Amniotic stem cell (primary cell): ENCODE measurements at places on chromosomes 7 and 10.

- no peak for DNase-seq
Observed at GRCh38 chr7:107694386-107694785, 33.8 kb downstream of the SLC26A4 start.

GRCh38 chr7:30557245-30557644 lies 37.4 kb upstream of the GARS1 start:
- DNase-seq = no peak

GRCh38 chr7:47313564-47313963 lies 268.3 kb downstream of the TNS3 start:
- DNase-seq = no peak

DNA sequence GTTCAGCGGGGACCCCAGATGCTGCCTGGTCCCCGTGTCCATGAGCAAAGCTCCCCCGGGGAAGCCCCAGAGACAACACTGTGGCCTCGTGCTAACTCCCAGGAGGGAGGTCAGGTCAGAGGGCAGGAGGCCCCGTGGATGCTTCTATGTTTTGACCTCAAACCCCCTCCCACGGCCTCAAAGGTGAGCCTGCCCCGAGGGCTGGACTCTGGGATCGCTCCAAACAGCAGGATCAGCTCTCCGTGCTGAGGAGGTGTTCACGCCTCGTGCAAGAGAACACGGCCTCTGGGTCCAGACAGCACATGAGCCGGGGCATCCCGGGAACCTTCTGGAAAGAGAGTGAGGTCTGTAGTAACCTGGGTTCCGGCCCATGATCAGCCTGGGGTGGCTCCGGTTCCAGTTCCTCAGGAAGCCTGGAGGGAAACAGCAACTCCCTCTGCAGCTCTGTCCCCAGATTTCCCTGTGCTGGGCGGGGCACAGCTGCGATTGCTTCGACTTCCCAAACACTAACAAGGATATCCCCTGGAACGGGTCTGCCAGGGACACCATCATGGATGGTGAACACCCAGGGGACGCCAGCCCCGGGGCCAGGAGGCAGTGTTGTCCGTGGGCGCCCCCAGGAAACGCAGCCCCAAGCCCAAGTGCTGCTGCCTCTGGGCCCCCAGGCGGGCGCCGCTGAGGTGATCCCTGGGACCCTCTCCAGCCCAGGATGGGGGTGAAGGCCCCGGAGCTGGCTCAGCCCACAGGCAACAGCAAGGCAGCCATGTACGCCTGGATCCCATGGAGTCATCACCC lies 18.0 kb upstream of the INPP5A start:
- no peak for DNase-seq

- DNase-seq = no peak
Observed at GRCh38 chr10:65365878-65366277, 1560.0 kb upstream of the LRRTM3 start.

- no peak for DNase-seq
Observed at GRCh38 chr7:35261041-35261440, 7.1 kb upstream of the TBX20 start.

DNA sequence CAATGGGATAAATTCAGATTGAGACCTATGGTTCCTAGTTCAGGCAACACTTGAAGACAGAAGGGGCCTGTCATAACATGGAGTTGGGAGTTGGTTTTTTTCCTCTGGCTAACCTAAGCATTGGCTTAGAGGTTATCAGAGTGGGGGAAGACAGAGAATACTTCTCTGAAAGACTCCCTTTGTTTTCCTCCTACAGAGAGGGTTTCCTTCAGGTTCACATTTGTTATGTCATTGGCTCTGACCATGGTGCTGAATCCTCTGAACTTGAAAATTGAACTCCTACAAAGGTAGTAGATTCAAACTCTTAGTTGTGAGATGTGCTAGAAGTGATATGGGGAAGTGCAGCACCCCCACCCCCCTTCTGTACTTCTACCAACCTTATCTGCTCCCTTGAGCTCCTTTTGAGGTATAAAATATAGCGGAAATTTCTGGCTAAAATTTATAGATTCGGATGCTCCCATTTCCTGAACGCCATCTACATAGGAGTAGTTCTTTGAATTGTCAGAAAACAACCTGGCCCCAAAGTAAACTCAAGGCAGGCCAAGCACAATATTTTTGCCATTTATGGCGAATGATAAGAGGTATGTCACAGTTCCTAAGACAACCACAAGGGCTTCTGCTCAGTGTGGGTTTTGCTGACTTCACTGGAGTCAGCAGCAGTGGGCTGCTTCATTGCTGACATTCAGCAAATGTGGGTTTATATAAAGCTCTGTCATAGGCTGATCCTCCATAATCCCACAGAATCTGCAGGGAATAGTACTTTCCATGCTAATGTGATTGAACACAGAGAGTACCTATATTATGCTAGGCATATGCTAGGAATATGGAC lies 131.6 kb upstream of the KLF14 start:
- no peak for DNase-seq

- DNase-seq = no peak
Observed at GRCh38 chr7:78043159-78043558, 244.6 kb downstream of the PHTF2 start.

GRCh38 chr10:93461807-93462178 lies 20.3 kb downstream of the MYOF start:
- no peak for DNase-seq

DNA sequence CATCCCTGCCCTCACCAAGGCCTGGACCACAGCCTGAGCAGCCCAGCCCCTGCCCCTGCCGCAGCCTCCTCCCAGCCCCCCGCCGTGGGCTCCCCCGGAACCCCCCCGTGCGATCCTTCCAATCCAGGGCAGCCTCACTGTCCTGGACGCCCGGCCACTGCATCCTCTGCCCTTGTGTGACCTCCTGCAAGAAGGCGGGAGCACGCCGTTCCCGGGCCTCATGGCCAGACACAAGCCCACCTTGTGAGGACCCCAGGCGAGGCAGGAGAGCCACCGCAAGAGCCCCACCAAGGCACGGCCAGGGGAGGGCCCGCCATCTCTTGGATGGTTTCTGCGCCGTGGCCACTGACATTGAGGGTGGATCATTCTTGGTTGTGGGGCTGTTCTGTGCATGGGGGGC lies 7.8 kb upstream of the LFNG start:
- DNase-seq = no peak

- no peak for DNase-seq
Observed at GRCh38 chr7:124328774-124329173, 295.9 kb upstream of the TMEM229A start.

GRCh38 chr10:63013755-63014154 lies 119.4 kb upstream of the NRBF2 start:
- DNase-seq = no peak

GRCh38 chr7:94296881-94297280 lies 97.8 kb upstream of the COL1A2 start:
- DNase-seq = no peak

- DNase-seq = peak; percentile 56
Observed at GRCh38 chr7:47536661-47537611, 45.0 kb downstream of the TNS3 start.

DNA sequence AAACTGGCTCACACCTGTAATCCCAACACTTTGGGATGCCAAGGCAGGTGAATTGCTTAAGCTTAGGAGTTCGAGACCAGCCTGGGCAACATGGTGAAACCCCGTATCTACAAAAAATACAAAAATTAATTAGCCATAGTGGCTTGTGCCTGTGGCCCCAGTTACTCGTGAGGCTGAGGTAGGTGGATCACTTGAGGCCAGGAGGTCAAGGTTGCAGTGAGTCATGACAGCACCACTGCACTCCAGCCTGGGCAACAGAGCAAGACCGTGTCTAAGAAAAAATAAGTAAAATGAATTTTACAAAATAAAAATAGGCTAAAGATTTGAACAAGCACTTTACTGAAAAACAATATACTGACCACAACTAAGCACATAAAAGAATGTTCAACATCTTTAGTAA lies 9.8 kb upstream of the ORC5 start:
- no peak for DNase-seq

DNA sequence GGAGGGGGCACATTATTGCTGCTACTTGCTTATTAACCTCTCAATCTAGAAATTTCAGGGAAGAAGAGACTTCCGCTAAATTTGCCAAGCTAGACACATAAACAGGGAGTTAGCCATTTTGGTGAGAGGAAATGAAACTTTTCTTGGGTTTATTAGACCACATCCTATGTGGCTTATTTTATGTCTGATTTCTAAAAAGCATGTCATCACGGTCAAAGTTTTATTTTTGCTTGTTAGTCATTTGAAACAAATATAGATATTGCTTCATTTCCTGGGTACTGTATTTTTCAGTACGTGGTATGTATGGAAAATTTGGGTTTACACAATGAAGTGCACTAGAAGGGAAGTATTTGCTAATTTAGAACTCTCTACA lies 144.1 kb downstream of the TCF7L2 start:
- DNase-seq = no peak

- no peak for DNase-seq
Observed at GRCh38 chr10:33073641-33074415, 115.8 kb upstream of the ITGB1 start.

GRCh38 chr10:128144547-128144946 lies 18.3 kb upstream of the MKI67 start:
- no peak for DNase-seq

DNA sequence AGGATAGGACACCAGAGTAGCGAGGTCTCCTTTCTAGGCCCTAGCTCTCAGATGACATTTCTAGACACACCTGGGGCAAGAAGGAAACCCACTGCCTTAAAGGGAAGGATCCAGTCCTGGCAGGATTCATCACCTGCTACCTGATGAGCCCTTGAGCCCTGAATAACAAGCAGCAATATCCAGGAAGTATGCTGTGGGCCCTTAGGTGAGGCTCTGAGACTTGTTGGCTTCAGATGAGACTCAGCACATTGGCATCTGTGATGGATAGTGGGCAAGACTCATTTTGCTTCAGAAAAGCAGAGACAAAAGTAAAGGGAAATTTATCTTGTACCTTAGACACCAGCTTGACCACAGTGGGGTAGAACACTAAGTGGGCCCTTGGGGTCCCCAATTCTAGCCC lies 238.4 kb upstream of the MEOX2 start:
- DNase-seq = no peak

DNA sequence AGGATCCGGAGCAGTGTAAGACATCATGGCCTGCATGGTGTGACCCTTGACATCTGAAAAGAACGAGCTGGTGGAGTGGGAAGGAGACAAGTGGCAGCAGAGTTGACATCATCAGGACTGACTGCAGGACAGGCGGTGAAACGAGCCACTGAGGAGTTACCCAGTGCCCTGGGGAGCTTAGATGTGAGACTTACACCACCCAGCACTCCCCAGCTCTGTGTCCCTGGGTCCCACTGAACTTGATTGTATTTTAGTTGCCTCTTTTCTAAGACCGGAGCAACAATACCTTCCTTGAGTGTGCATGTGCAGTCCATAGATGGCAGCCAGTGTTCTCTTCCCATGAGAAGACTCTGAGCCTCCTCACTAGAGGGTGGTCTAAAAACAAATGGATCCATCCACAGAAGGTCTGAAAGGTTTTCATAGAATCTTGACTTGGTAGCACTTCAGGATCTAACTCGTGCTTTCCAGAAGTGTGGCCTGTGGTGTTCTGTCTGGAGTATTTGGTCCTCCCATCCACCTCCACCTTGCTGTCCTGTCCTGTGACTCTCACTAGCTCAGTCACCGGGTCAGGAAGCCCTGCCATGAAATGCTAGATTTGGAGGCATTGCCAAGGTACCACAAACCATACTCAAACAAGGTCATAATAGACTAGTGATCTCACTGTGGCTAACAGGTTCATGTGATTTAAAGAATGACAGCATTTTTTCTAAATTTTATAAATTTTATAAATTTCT lies 59.0 kb downstream of the IKZF1 start:
- DNase-seq = no peak

- DNase-seq = no peak
Observed at GRCh38 chr7:911791-912480, 35.6 kb downstream of the GET4 start.

DNA sequence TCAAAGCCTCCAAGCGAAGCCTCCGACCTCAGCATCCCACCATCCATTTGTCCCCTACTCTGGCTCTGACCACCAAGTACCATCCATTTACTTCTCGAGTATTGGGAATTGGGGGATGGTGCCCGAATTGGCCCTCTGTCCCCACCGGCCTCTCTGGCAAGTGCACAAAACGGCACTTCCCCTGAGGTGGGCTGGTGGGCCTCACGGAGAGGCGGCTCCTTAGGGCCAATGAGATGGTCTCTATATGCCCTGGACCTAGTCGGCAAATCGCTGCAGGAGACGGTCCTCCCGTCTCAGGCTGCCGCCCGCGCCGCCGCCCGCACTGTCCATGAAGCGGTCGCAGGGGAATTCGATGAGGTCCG lies 2.8 kb downstream of the TRIL start:
- DNase-seq = no peak

- no peak for DNase-seq
Observed at GRCh38 chr10:28320090-28320489, 17.2 kb upstream of the MPP7 start.

DNA sequence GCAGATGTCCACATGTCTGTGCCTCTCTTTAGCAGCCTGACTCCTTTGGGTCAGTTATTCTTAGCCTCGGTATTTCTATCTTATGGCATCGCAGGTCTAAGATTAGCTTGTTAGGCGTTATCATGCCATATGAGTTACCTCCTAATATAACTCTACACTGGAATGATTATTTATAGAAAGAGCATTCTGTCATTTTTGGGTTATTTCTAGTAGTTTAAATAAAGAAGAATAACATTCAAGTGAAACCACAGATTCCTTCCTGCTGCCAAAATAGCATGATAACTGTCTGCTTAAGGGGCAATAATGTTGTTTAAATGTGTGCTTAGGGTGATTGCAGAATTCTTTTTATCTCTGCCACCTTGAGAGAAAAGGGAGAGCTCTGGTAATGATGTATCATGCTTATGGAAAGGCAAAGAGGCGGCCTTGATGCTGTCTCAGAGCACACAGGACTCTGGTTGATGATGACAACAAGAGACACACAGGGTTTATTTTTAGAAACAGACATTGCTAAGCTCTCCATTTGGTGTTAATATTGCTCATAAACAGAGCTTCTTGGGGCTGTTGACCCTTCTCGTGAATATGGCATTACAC lies 10.4 kb downstream of the HDAC9 start:
- DNase-seq = peak; percentile 24

GRCh38 chr7:64867863-64868440 lies 35.1 kb upstream of the ZNF273 start:
- no peak for DNase-seq

GRCh38 chr10:67668448-67668847 lies 27.5 kb downstream of the CTNNA3 start:
- no peak for DNase-seq

DNA sequence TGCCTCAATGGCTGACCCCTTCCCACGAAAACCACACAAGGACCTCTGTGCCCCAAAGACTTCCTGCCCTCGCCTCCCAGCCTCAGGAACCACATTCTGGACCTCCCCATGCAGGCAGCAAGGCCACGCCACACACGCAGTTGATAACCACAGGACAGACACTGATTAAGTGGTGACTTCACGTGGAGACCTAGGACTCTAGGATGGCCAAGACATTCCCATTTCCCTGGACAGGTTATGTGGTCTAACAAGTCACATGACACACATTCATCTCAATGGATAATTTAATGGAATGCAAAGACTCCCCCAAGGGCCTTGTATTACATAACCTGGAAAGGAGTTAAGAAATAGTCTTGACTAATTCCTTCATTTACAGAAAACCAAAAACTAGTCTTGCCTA lies 110.2 kb downstream of the LARP4B start:
- no peak for DNase-seq
